PC-3 (cell line): ENCODE measurements at places on chromosomes 16 and 17. TPM values are rescaled to one million over a fixed set of nuclear protein-coding genes. Genes with fewer than 3 reads are reported as not detected.

ARL17A gene
- 6.0 and 8.5 TPM in 2 replicates for total RNA-seq

DNA sequence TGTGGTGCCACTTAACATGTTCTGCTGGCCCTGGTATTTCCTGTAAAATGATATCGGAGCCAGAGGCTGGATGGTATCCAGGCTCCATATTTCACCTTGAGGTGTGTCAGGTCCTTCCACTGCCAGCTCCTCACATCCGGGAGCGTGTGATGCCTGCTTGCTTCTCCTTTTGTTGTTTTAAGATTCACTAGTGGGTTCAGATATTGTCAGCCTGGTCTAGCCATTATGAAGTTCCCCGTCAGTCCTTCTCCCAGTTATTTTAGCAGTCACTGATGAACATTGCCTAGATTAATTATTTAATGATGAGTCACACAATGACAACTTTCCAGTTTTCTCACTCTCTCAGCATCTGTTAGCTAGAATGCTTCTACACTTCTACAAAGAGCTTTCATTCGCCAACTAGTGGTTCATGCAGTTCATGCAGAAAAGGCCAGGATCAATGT is 11.3 kb downstream of the DNAAF1 start:
- peak; percentile 25 for DNase-seq
- no peaks in the 10 kb centered on the region for H3K4me1 ChIP-seq
- H3K4me3 ChIP-seq = no peak overlapping the region
- no peak overlapping the region for H3K27ac ChIP-seq
- H3K27me3 ChIP-seq = 0 out of 2 replicates have a peak, but pooled peaks cover 3% of the 10 kb centered on the region

TUBB3 gene
- total RNA-seq = 159 and 199 TPM in 2 replicates

TLCD2 gene
- total RNA-seq = 0.63 and 0.77 TPM in 2 replicates

DNA sequence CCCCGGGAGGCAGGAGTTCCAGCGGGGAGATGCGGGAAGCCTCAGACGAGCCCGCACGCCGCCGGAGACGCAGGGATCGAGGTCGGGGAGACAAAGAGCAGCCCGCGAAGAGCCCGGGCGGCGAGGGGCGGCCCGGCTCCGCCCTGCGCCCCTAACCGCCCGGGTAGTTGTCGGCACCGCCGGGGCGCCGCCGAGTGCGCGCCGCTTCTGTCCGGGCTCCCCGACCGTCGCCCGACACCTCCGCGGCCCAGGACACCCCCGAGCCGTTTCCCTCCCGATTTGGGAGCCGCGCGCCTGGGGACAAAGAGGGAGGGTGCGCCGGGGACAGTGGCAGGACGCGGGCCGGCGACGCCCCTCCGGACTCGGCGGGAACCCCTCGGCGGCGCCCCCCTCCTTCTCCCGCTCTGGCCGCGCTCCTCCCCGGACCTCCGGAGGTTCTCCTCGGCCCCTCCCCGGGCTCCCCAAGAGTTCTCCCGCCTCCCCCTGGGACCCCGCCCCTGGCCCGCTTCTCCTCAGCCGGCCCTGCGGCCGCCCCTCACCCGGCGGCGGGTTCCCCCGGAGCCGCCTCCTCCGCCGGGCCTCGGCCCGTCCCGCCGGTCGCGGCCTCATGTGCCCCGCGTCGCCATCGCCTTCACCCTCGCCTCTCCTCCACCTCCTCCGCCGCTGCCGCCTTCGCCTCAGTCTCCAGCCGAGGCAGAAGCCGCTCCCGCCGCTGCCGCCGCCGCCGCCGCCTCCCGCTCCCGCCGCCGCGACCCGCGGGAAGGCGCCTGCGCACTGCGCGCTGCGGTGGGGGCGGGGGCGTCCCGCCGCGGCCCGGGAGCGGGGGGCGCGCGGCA is at the start of gene GJC1:
Gene GJC1, minus strand, starts transcription at position 765 of the 836 bp plus-strand sequence. CDS start 24,470 bp downstream, outside the sequence.
- peak; percentile 41 for DNase-seq
- no peaks in the 10 kb centered on the region for H3K27me3 ChIP-seq
- no peak within 1 kb of the TSS for H3K27ac ChIP-seq

KRT27 gene
- total RNA-seq = not detected in 2 replicates

JUP gene
- 132 and 168 TPM in 2 replicates for total RNA-seq

- 0 out of 2 replicates have a peak, but pooled peaks cover 3% of the 10 kb centered on the region for H3K36me3 ChIP-seq
- no peaks in the 10 kb centered on the region for H3K27me3 ChIP-seq
- no peak overlapping the region for H3K4me3 ChIP-seq
- H3K4me1 ChIP-seq = peaks cover 10% of the 10 kb centered on the region
- no peak for DNase-seq
- no peak overlapping the region for H3K27ac ChIP-seq
Observed at GRCh38 chr17:72916991-72917390, 175.5 kb downstream of the SLC39A11 start.

G6PC1 gene
- total RNA-seq = not detected in 2 replicates
